ENCODE measurements at places on chromosomes 11 and 22.

DNA sequence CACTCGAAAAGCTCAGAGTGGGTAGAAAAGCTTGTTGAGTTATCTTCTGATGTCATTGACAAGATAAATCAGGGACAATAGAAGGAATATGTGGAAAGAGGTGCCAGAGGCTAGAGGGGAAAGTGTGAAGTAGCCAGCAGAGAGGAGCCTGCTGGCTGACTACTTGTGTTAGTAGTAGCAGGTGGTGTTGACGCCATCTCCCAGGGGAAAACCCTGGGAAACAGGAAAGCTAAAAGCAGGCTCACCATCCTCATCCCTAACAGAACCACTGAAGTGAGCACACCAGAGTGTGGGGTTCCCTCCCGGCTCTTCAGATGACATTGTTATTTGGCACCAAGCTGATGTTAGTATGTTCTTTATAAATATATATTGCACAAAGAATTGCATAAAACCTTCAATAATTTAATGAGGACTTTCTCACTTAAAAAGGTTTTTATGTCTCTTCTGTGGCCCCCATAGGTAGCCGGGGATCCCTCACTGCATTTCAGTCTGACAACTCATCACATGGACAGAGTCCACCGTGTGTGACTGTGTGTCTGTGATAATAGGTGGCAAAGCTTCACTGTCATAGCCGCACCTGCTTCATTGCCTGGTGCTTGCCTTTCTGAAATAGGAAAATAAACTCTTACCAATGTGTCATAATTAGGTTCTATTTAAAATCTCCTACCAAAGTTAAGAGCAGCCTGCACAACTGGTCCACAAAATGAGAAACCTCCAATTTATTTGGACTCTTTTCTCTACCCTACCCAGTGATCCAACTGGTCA lies 63.2 kb upstream of the TOP3B start:
- no peak for DNase-seq

DNA sequence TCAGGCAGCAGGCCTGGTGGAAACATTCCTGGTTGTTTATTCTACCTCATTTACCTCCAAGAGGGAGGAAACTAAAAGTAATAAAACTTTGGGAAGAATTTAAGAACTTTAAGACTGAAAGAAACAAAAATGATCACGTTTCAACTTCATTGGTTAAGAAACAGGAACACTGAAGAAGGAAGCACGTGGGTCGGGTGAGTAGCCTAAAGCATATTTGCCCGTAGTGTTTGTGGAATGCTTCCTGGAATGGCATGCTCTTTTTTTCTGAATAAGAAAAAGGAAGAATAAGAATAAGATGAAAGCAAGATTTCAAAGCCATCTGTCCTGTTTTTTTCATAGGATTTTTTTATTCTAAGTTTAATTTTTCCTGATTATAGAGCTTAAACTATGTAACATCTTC lies 83.1 kb downstream of the WNT11 start:
- DNase-seq = no peak

GRCh38 chr11:10805741-10806140 lies 3.0 kb downstream of the EIF4G2 start:
- no peak for DNase-seq

DNA sequence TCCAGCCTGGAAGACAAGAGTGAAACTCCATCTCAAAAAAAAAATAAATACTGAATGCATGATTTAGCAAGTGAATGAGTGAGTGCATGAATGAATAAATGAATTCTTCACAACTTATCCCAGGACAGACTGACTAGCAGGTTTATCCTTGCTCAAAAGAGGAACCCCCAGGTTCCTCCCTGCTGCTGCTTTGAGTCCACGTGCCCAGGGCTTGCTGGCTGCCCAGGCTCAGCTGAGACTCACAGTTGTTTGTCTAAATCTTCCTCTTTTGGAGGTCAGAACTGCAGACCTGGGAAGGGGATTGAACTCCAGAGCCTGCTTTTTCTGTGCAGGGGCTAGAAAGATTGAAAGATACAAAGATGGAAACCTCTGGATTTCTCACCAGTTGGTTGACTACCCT lies 117.4 kb upstream of the TMEM45B start:
- DNase-seq = no peak

GRCh38 chr22:46918197-46918596 lies 155.7 kb downstream of the TBC1D22A start:
- no peak for DNase-seq

DNA sequence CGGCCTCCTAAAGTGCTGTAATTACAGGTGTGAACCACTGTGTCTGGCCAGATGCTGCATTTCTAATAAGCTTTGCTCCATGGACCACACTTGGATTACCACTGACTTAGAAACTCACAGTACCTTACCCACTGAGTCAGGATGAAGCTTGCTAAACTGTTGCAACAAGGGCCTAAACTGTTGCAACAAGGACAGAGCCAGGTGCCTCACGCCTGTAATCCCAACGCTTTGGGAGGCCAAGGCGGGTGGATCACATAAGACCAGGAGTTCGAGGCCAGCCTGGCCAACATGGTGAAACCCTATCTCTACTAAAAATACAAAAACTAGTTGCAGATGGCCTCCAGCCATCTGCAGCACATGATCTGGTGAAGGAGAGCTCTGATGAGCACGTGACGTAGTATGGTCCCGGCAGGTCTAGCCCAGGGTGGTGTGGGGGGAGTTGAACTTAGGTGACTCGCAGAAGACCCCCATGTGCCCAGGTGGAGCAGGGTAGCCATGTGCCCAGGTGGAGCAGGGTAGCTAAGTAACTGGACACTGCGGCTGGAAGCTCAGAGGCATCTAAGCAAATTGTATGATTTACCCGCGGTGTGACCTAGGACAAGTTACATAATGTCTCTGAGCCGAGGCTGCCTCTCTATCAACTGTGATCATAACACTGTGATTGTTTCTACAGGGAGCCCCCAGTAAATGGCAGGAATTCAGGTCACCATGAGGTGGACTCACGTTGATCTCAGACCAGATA lies 8.4 kb downstream of the SLC25A45 start:
- DNase-seq = no peak

GRCh38 chr11:82043316-82043715 lies 690.3 kb downstream of the FAM181B start:
- no peak for DNase-seq

- no peak for DNase-seq
Measured at GRCh38 chr22:22897947-22898346, 10.3 kb downstream of the IGLL5 start.

DNA sequence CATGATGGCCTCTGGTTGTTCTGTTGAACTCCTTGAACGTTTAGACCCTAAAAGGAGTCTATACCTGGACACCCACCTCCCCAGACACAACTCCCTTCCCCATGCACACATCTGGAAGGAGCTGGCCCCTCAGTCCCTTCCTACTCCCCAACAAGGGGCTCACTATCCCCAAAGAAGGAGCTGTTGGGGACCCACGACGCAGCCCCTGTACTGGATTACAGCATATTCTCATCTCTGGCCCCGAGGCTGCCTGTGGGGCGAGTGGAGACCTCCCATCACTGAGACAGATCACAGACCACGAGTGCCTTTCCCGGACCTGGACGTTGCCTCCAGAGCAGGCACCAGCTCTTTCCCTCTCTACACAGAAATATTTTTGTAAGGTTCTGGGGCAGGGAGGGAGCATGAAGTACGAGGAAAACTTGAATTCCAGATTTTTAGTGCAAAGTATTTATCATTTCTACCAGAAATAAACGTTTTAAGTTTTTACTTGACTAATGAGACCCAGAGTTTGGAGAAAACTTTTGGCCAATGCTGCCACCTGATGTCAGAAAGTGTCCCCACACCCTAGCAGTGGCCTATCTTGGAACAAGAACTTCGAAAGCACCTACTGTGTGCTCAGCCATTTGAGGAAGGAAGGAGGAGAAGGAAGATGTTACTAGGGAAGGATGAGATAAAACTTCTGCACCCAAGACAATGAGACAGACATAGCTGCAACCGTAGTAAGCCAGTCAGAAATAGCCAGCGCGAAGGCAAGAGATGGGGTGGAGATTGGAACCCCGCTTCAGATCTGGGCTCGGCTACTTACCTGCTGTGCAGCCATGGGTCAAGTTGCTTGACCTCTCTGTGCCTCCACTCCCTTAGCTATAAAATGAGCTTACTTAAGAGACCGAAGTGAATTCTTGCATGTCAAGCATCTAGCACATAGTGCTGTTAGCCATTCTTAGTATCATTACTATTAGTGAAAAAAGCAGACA lies 10.2 kb upstream of the POU2F3 start:
- no peak for DNase-seq

DNA sequence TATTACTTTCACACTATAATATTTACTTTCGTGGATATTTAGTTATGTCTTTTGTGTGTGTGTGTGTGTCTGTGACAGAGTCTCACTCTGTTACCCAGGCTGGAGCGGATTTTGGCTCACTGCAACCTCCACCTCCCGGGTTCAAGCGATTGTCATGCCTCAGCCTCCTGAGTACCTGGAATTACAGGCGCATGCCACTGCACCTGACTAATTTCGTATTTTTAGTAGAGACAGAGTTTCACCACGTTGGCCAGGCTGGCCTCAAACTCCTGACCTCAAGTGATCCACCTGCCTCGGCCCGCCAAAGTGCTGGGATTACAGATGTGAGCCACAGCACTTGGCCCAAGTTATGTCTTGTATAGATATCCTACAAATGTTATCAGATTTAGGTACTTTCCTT lies 9.9 kb downstream of the PISD start:
- no peak for DNase-seq

DNA sequence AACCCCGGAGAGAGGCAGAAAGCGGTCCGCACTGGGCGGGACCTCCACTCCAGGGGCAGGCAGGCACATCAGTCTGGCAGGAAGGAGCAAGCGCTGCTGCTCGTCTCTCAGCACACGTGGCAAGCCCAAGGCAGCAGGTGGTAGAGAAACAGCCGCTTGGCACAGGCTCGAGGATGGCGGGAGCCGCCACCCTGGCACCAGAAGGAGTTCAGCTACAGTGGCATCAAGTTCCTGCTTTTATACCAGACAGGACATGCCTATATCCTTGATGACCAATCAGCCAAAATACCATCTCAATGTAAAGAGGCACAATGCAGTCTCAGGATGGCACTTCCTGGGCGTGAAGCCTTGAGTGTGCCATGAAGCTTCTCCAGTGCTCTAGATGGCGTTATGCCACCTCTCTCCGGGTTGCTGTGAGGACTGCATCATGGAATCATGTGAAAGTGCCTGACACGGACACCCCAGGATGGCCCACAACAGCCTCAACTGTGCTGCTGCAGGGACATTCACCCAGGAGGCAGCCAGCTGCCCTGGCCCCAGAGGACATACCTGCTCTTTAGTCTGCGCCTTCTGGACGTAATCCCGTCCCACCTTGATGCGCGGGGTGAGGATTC lies 64.8 kb downstream of the APOL1 start:
- DNase-seq = no peak

GRCh38 chr11:132587716-132588115 lies 944.6 kb downstream of the OPCML start:
- DNase-seq = no peak

GRCh38 chr11:19455731-19456130 lies 215.0 kb upstream of the E2F8 start:
- DNase-seq = no peak

- no peak for DNase-seq
Measured at GRCh38 chr11:96295369-96295768, 47.6 kb downstream of the MAML2 start.

DNA sequence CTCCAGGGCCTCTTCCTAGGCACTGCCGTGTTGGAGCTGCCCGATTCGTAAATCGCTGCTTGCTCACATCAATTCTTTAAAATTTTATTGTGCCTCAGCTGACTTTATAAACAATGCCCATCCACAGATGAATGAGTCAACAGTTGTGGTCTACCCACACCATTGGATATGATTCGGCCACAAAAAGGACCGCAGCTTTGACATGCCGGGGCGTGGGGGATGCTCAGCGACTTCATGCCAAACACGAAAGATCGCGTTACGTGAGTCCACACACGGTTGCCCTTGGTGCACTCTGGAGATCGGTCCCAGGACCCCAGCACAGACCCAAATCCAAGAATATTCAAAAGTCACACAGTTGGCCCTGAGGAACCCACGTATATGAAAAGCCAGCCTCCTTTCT lies 195.7 kb downstream of the CTTN start:
- no peak for DNase-seq

DNA sequence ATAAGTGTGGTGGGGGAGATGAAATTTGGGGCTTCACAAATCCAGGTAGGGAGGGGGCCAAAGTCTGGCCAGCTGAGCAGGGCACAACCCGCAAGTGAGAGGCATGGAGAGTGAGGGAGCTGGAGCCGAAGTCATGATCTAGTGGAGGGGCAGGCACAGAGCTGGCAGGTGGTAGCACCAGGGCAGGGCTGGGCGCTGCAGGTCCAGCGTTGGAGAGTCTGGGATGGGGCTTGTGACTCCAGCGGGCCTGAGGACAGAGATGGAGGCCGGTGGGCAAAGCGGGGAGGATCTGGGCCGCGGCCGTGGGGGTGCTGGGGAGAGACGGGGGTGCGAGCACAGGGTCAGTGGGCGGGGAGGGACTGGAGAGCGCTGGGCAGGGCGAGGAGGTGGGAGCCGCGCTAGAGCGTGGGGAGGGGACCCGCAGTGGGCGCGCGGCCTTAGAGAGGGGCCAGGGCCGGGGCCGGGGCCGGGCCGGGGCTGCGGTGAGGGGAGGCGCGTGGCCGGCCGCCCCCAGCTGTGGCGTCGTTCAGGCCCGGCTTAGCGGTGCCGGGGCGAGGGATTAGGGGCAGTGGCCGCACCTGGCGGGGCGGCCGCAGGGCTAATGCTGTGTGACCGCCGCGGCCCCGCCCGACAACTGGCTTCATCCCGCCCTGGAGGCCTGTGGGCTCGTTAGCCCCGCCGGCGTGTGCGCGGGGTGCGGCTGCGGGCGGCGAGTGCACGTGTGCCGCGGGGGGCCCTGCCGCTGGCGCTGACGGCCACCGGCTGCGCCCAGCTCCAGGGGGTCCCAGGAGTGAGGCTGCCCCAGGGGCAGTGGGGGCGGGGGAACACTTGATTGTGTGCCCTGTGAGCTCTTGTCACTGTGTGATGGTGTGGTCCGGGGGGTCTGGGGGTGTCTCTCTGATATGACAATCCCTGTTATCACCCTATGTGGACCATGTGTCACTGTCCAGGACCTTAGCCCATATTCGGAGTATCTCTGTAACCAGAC lies 23.6 kb upstream of the MYOD1 start:
- no peak for DNase-seq

DNA sequence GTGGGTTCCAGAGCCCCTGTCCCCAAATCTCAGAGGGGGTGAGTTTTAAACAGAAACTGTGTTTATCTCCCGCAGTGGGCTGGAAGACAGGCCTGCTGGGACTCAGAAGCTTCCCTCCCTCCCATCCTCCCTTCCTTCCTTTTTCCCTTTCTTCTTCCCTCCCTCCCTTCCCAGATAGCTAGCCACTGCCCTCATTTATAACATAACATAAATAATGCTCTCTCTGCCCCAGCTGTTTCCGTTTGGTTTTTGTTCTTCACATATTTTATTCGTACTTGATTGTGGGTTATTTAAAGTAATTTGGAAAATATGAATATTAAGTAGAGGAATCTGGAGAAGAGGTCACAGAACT lies 140.9 kb downstream of the TEAD1 start:
- DNase-seq = no peak

- DNase-seq = no peak
Measured at GRCh38 chr11:76800466-76801200, 17.5 kb downstream of the TSKU start.

GRCh38 chr11:67449116-67449844 lies 3.2 kb downstream of the GPR152 start:
- no peak for DNase-seq

Data from activated CD4-positive, alpha-beta T cell treated with anti-CD3 and anti-CD28 coated beads for 24 hours (primary cell).